CD4-positive, alpha-beta T cell treated with Interleukin-21 for 1 hour (primary cell): ENCODE measurements at places on chromosomes 6 and 20.

DNA sequence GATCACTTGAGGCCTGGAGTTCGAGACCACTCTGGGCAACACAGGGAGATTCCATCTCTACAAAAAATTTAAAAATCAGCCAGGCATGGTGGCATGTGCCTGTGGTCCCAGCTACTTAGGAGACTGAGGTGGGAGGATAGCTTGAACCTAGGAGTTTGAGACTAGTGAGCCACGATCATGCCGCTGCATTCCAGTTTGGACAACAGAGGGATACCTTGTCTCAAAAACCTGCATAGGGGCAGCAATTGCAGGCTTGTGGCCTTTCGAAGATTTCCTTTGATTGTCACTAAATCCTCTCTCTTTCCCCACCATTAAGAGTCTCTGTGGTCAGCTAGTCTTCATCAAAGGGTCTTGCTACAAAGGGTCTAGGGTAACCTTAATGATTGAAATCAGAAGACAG is 60.3 kb downstream of the UTRN start:
- no peak for DNase-seq

- DNase-seq = no peak
Observed at GRCh38 chr6:69704916-69705315, 91.9 kb downstream of the LMBRD1 start.

DNA sequence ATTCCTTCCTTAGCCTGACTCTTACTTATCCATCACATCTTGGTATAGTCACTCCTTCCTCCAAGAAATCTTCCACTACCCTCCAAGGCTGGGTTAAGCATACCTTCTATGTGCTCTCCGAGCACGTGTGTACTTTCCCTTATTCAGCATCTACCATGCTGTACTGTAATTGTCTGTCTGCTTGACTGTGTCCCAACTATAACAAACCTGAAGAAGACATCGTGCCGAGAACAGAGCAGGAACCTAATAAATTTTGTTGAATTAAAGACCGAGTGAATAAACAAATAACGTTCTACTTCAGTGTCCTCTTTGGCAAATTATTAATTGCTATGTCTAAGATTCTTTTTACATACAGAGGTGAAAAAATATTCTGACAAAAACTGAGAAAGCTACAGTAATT is 35.8 kb downstream of the USP49 start:
- no peak for DNase-seq

- no peak for DNase-seq
Observed at GRCh38 chr6:136969433-136969832, 47.3 kb downstream of the SLC35D3 start.

DNA sequence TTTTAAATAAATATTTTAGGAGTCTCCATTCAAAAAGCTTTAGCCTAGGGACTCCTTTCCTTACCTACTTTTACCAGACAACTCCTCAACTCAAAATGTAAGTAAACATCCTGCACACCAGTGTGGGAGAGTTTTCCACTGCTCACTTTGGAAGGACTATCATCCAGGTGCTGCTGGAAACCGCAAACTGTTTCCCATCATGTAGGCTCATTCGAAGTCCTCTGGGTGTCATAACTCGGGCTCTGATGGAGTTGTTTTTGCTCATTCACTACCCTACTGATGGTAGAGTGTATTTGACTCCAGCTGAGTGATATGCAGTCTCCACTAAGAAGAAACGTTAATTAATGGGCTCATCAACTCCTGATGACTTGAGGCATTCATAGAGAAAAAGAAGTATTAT is 136.5 kb upstream of the AKAP12 start:
- DNase-seq = no peak

DNA sequence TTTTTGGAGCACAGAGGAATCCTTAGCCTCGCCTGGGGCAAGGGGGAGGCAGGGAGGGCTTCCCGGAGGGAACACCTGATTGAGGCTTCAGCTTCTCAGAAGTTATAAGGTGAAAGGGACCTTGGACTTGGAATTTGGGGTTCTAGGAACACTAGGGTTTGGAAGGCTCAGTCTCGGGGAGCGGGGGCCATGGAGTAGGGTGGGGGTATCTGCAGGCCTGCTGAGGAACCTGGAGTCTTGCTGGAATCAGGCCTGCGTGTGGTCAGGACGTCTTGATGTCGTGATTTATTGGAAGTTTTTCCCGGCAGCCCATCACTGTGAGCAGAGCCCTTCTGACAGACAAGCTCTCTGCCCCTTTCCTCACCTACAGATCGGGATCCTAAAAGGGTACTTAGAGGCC is 50.7 kb downstream of the EFCAB8 start:
- DNase-seq = no peak

DNA sequence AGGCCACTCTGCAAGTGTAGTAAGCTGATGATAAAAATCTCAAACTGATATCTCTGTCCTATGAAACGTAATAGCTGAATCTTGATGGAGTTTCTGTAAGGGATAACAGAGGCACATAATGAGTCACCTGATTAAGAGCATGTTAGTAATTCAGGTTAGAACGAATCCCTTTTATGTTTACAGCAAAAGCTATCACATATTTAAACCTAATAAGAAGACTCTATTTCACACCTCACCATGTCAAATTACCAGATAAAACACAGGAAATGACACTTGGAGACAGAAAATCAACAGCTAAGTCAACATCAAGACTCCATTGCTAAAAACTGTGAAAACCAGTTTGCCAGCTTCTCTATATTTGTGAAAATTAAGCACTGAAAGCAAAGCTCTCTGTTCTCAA is 11.8 kb downstream of the CST7 start:
- peak; percentile 71 for DNase-seq

DNA sequence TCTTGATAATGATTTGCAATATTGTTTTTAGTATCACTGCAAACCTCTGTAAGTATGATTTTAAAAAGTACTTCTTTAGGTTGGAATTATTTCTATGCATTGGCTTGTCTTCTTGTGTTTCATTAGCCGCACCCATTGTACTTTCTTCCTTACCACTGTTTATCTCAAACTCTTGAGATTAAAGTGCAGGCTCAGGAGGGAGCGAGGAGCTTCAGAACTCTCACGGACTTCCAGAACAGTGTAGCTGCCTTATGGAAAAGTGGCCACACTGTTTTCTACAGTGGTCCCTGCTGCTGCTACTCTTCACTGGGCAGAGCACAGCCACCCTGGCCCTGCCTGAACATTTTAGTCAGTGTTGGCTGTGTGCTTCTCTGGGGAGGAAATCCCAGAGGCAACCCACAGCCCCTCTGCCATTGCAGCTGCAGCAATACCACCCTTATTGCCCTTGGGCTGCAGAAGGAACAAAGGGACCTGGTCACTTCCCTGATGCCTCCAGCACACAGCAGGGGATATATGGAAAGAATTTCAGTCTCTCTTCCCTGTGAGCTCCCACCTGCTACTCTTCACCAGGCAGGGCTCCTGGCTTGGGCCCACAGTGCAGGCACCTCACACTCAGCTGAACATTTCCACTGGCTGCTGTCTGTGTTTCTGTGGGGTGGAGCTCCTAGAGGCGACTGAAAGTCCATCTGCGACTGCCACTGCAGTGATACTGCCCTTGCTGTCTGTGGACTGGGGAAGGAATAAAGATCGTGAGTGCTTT is 91.7 kb upstream of the MAP3K4 start:
- no peak for DNase-seq

GRCh38 chr6:150541576-150541975 is 58.1 kb upstream of the PLEKHG1 start:
- no peak for DNase-seq

DNA sequence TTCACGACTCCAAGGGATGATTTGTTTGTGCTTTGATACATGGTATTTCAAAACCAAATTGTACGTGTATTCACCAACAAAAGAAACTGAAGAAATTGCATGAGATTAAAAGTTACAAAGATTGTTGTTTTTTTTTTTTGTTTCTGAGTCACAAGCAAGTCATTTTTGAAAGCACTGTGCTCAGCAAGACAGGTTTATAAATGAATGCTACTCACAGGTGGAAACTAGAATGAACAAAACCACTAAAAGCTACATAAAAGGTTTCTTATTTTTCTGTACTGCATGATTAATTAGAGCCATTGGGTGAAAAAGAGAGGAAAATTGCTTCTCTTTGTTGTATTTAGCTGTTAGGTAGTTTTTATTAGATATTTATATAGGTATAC is 90.2 kb upstream of the RIPOR2 start:
- DNase-seq = no peak

DNA sequence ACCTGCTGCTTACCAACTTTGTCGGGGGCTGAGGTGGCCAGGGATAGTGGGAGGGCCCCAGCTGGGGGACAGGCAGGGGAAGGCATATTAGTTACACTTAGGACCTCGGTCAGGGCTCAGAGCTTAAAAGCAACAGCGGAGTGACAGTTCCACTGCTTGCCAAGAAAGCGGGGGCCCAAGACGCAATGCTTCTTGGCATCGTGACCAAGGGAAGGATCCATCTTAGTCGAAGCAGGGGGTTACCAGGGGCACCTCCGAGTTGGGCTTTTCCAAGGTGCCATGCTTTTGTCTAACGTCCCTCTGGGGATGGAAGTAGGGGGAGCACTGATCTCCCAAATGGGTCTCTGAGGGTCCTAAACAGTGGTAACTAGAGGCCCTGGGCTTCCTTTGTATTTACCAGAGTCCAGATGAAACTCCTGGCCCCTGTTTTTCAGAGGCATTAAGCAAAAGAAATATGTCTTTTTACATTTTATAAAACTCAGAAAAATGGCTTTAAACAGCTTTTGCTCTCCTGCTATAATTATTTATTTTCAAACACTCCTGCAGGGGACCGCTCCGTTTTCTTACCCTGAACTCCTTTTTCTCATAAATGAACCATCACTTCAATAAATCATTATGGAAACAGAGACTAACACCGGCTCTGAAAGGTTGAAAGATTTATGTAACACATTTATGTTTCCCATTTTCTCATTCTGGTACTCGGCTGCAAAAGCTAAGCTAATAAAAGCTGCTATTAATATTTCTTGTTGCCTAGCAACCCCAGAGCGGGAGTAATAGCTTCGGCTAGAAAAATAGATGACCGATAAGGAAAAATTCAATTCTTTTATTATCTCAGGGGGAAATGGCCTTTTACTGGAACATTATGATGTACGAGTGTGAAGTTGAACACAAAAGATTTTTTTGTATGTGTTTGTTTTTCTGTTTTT is 100.4 kb downstream of the TOX2 start:
- no peak for DNase-seq

DNA sequence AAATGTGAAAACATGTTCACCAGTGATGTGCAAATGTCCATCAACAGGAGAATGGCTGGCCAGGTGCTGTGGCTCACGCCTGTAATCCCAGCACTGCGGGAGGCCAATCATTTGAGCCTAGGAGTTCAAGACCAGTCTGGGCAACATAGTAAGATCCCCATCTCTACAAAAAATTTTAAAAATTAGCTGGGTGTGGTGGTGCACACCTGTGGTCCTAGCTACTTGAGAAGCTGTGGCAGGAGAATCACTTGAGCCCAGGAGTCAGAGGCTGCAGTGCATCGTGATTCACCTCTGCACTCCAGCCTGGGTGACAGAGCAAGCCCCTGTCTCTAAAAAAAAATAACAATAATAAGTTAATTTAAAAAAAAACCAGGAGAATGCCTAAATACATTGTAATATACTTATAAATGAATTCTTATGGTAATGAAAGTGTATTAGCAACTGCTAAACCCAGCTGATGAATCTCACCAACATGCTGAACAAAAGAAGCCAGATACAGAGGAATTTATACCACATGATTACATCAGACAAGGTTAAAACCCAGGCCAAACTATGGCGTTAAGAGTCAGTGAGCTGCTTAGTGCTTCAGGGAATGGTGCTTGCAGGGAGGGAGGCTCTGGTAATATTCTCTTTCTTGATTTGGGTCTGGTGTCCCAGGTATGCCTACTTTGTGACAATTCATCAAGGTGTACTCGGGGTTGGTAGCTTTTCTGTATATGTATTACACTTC is 36.4 kb downstream of the RPP40 start:
- DNase-seq = no peak

GRCh38 chr6:142258305-142258704 is 43.5 kb upstream of the ADGRG6 start:
- no peak for DNase-seq

DNA sequence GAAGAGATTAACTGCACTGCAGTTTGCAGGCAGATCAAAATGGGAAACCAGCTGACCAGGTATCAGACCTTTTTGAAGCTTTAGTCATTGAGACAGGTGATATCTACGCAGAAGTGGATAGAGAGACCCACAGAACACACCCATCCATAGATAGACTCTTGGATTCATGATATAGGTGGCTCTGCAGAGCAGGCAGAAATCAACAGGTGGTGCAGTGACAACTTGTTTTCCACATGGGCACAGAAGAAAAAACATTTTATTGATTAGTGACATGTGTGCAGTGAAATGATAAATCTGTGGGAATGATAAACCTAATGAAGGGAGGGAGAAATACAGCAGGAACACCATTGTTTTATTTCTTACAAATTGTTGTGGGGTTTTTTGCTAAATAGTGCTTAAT is 45.2 kb downstream of the NUDT3 start:
- DNase-seq = no peak

GRCh38 chr6:71309656-71310055 is 21.0 kb downstream of the OGFRL1 start:
- DNase-seq = no peak

DNA sequence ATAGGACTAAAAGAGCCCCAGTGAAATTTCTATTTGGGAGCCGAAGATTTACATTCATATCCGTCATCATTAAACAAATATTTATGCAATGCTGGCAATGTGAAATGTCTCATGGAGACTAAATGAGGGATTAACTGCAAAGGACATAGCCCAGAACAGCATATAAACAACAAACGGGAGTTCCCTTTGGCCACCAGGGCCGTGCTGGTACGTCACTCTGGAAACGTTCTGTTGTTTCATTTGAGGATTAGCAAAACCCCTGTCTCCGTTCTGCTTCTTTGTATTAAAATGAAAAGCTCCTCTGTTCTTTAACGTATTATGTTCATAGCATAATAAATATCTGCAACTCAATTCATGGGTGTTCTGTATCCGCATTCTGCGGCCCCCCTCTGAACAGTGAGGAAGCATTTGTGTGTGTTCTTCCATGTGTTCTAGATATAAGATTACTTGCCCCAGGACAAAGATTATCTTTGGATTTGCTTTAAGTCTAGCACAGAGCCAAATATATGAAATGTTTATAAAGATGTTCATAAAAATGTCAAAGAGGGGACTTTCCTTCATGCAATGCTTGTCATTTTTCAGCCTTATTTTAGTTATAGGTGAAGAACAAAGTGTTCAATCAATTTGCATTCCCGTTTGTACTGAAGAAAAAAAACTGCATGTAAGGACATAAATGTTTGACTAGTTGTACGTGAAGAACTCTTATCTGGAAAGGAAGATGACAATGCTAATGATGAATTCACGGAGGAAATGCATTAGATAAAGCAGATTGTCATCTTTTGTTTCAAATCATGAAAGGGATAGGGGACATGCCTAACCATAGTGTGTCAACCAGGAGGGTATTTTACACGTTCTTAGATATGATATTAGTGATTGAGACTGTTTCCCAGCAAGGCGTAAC is 90.0 kb upstream of the TNFAIP3 start:
- no peak for DNase-seq

DNA sequence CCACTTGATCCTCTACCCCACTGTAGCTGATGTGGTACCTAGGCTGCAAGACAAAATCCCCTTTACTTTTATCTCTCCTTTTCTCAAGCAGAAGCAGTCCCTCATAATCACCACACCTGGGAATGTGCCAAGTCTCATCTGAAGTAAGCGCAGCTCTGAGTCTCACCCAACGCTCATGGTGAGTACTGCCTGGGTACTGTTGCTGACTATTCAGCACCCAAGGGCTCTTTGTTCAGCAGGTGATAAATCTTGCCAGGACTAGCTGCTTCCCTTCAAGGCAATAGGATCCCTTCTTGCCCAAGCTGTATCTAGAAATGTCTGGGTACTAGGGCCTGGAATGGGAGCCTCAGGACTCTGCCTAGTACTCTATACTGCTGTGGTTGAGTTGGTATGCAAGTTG is 70.9 kb downstream of the GCLC start:
- no peak for DNase-seq
